ENCODE measurements at places on chromosomes 12 and 14.

DNA sequence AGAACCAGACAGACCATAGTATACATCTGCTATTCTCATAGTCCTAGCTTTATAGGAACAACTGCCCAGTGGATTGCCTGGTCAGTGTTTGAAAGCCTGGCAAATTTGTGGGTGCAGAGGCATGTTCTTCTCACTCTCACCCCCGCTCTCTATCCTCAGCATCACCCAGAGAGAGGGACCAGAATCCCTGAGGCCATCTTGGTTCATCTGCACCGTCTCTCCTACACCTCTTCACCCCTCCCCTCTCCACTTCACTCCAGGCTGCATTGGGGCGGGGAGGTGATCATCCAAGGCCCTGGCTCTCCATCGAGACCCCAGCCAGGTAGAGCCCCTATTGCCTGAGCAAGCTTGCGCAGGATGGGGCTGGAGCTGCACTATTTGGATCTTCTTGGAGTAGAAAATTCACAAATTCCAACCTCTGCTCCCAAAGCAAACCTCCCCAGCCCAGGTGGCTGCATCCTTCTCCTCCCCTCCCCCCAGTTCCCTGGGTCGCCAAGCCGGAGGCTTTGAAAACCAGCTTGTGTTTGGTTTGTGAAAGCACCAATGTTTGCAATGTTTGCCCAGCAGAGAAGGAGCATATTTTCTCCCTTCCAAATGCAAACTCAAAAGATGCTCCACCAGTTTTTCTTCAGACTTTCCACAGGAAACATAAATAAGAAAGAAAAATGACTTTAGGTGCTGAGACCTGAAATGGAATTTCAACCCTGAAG lies 18.6 kb upstream of the COL2A1 start:
- no peak for DNase-seq

DNA sequence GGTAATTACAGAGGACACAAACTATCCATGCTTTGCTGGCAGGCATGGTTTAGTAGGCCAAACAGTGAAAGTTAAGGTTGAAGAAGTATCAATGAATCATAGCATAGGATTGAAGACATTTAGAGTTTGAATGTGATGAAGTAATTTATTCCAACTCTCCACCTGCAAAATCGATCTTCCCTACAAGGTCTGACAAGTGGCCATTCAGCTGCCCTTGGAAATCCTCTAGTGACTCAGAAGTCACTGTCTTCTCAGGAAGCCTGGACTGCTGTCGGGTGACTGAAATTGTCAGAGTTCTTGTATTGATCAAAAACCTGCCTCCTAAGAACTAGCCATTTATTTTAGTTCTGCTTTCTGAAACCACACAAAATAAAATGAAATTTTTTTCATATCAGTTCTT lies 17.7 kb upstream of the STXBP6 start:
- no peak for DNase-seq

DNA sequence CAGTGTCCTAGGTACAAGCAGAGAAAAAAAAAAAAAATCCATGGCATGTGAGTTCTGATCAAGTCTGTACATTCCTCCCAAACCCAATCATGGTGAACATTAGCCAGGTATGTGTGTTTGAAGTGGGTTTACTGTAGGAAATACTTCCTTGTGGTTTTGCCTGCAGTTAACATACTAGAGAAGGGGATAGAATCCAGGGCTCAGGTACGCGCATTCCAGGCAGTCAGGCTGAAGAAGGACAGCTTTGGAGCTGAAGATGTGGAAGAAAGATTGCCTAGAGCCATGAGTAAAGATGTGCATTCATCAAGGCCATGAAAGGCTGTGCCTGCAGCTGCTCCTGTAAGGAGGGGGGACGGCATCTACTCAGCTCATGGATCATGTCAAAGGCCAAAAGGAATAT lies 88.2 kb upstream of the NTF3 start:
- no peak for DNase-seq

GRCh38 chr14:65487783-65488494 lies 75.4 kb downstream of the FUT8 start:
- no peak for DNase-seq

DNA sequence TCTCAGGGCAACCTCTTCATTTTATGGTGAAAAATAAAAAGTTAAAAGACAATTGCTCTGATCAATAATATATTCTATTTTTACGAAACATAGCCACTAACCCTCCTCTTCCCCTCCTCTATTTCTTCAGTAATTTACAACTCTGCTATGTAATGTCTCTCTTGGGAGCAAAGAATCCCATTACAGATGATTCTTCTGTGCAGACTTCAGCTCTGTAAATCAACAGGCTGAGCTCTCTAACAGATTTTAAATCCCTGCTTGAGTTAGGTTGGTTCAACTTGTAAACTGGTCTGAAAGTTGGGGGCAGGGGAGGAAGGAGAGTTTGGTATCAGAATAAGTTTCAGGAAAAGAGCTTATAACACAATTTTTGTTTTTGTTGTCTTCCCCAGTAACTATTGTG lies 151.0 kb downstream of the SLC25A21 start:
- no peak for DNase-seq

DNA sequence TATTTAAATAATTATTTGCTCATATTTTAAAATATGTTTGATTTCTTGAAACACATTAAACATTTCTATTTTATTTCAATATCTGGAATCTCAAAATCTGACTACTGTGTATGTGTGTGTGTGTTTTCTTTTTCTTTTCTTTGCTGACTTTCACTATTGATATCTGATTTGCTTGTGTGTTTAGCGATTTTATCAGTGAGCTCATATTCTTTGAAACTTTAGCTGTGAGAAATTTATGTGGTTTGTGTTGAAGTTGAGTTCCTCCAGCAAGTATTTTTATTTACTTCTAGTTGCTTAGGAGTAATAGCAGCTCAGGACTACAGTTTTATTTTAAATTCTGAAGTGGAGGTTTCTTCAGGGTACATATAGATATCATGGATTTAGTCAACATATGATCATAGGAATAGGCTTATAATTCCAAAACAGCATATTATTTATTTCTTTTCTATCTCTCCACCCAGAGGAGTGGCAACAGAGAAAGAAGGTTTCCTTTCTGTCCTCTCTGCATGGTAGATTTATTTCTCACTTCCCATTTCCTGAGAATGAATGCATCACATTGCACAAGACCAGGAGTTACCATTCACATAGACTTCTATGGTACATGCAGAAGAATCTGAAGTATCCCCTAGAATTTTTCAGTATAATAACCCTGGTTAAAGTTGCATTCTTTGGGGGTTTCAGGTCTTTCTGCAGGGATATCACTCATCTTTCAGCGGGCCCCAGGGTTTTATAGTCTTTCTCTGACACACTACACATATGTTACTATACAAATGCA lies 60.5 kb downstream of the PTPRQ start:
- no peak for DNase-seq

GRCh38 chr12:29681370-29681769 lies 102.4 kb downstream of the TMTC1 start:
- DNase-seq = no peak

GRCh38 chr12:31006416-31007152 lies 67.1 kb upstream of the DDX11 start:
- no peak for DNase-seq

- DNase-seq = no peak
Measured at GRCh38 chr14:34231626-34232025, 230.4 kb downstream of the SPTSSA start.
